HL-60 (cell line): ENCODE measurements at places on chromosomes 5 and 9.

DNA sequence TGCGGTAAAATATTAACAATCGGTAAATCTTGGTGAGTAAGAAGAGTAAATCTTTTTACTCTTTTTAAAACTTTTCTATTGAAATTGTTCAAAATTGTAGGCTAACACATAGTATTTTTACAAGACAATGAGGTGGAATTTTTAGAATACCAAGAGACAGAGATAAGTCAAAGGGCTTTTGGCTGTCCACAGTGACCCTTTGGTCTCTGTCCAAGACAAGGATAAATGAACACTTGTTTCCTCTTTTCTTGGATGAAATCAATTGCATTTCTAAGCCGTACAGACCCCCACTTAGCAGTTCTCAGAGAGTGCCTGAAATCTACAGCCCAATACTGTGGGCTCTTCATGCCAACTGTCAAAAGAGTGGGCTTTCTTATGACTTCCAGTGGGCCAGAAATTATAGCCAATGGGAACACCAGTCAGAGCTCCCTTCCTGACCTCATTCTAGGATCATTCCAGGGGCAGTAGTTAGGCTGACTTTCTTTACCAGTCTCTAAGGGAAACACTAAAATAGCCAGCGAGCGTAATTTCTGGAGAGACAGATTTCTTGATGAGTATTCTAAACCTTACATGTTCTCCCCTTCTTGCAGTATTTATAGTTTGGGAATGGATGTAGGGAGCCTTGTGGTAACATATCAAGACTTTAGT lies 74.1 kb downstream of the GALNT10 start:
- DNase-seq: no peak

- no peak for DNase-seq
Measured at GRCh38 chr9:100111235-100111634, 12.2 kb downstream of the INVS start.

- no peak for DNase-seq
Measured at GRCh38 chr9:136194540-136194939, 10.4 kb downstream of the LHX3 start.

DNA sequence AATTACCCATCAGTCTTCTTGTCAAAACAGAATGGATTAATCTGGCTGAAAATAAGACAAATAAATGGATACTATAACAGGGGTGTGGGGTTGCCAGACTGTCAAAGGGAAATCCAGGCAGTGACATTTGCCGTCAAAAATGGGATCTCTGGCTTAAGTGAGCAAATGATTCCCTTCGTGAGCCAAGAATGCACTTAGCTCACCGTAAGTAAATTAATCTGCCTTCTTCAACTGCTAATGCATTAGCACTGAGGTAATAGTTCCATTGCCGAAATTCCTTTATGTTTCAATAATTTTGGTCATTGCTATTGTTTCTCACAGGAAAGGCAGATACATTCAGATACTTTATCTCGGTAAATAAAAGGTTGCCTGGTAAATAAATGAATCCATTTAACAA lies 377.8 kb downstream of the KIAA0825 start:
- no peak for DNase-seq

DNA sequence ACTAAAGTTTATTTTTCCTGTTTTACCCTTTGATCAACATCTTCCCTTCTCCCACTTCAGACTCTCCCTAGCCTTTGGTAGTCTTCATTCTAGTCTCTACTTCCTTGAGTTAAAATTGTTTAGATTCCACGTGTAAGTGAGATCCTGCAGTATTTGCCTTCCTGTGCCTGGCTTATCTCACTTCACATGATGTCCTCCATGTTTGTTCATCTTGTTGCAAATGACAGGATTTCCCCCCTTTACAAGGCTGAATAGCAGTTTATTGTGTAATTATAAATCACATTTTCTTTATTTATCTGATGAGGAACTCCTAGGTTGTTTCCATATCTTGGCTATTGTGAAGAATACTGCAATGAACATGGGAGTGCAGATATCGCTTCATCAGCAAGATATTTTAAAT lies 461.7 kb downstream of the CHSY3 start:
- no peak for DNase-seq

- DNase-seq: no peak
Measured at GRCh38 chr9:78970375-78970774, 601.4 kb upstream of the TLE4 start.

DNA sequence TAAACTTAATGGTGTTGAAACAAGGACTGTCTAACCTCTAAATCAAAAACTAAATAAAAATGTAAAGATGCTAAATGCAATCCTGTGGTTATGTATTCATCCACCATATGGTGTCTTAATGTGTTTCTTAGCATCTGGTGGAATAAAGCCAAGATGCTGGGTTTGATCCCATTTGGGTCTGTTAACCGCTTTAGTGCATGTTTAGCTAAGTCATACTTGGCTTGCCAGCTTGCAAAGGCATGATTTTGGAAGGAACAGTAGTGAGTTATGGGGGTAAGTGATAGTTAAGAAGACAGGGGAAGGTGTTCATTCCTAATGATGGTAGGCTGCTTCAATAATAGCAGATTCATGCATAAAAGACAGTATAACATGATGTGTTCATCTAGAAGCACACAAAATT lies 139.0 kb upstream of the SLC27A6 start:
- no peak for DNase-seq

GRCh38 chr9:127887792-127888191 lies 10.3 kb upstream of the AK1 start:
- DNase-seq: no peak

- DNase-seq: no peak
Measured at GRCh38 chr5:180396926-180397325, 43.8 kb upstream of the GFPT2 start.

DNA sequence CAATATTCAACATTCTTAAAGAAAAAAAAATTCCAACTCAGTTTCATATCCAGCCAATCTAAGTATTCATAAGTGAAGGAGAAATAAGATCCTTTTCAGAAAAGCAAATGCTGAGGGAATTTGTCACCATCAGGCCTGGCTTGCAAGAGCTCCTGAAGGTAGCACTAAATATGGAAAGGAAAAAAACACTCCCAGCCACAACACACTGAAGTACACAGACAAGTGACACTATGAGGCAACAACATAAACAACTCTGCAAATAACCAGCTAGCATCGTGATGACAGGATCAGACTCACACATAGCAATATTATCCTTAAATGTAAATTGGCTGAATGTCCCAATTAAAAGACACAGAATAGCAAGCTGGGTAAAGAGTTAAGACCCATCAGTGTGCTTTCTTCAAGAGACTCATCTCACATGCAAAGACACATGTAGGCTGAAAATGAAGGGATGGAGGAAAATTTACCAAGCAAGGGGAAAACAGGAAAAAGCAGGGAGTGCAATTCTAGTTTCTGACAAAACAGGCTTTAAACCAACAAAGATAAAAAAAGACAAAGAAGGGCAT lies 33.1 kb downstream of the ANKRD33B start:
- no peak for DNase-seq

DNA sequence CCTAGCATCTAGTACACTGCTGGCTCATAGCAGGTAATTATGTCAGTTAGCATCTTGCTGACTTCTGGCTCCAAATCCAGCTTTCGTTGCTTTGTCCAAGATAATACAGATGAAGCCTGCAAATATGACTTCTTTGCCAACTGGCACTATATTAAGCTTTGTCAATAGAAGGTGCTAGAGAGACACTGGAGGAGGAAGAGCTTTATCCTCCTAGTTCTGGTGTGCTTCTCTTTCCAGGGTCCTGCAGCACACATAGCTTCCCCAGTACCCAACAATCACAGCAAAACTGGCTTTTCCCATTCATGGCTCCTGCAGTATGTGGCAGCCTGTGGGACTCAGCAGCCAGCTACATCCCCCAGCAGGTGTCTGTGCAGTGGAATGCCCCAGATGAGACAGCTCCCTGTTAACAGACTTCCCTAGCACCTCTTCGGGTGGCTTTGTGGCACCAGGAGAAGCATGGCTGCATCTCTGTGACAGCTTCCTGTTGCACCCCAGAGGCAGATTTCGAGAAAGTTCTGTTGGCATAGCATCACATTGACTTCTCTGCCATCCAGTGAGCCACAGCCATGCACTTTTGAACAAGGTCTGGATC lies 147.8 kb downstream of the OXCT1 start:
- no peak for DNase-seq

DNA sequence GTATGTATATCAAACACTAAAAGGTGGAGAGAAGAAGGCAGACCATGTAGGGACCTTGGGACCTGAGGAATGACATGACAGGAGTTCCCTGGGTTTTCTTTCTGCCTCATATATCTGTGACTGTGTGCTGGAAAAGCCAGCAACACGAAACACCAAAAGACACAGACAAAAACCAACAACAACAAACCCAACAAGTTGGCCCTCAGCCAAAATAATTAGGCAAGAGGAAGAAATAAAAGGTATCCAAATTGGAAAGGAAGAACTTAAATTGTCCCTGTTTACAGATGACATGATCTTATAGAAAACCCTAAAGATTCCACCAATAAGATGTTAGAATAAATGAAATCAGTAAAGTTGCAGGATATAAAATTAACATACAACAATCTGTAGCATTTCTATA lies 21.7 kb downstream of the ABO start:
- no peak for DNase-seq
